Activated naive CD4-positive, alpha-beta T cell treated with anti-CD3 and anti-CD28 coated beads for 36 hours (primary cell): ENCODE measurements at places on chromosomes 6 and 20. TPM values are rescaled to one million over a fixed set of nuclear protein-coding genes. Genes with fewer than 3 reads are reported as not detected.

- no peaks in the 10 kb centered on the region for H3K4me1 ChIP-seq
- DNase-seq, result no peak
- H3K27ac ChIP-seq, result no peak overlapping the region
- no peak overlapping the region for H3K4me3 ChIP-seq
- H3K27me3 ChIP-seq, result peaks cover 24% of the 10 kb centered on the region
These were observed 11.8 kb upstream of the KCNQ2 start for GRCh38 chr20:63484236-63484635.

GRCh38 chr20:57024849-57025248 lies 241.6 kb downstream of the BMP7 start:
- peaks cover 24% of the 10 kb centered on the region for H3K27me3 ChIP-seq
- no peak overlapping the region for H3K27ac ChIP-seq
- H3K36me3 ChIP-seq, result no peaks in the 10 kb centered on the region
- no peak for DNase-seq
- H3K4me3 ChIP-seq, result no peak overlapping the region

- H3K4me1 ChIP-seq, result peaks cover 45% of the 10 kb centered on the region
- no peak for DNase-seq
- no peak overlapping the region for H3K4me3 ChIP-seq
- H3K36me3 ChIP-seq, result no peaks in the 10 kb centered on the region
- no peaks in the 10 kb centered on the region for H3K27me3 ChIP-seq
These were observed 61.0 kb downstream of the RAB44 start for GRCh38 chr6:36758516-36759147.

- no peak overlapping the region for H3K27ac ChIP-seq
- DNase-seq, result no peak
These were observed 2.9 kb downstream of the ADA start for GRCh38 chr20:44648579-44648978.

GRCh38 chr6:47716207-47716606 lies 17.8 kb downstream of the ADGRF4 start:
- H3K4me1 ChIP-seq, result peaks cover 28% of the 10 kb centered on the region
- peak overlapping the region; percentile 71 for H3K27ac ChIP-seq
- no peak overlapping the region for H3K4me3 ChIP-seq

GRCh38 chr20:58996226-58996611 lies 10.8 kb downstream of the CTSZ start:
- H3K4me1 ChIP-seq, result peaks cover 3% of the 10 kb centered on the region
- no peaks in the 10 kb centered on the region for H3K27me3 ChIP-seq
- peaks cover 40% of the 10 kb centered on the region for H3K36me3 ChIP-seq
- H3K27ac ChIP-seq, result no peak overlapping the region
- H3K4me3 ChIP-seq, result no peak overlapping the region

GRCh38 chr6:43673444-43674084 lies 14.0 kb downstream of the MRPS18A start:
- H3K36me3 ChIP-seq, result peaks cover 6% of the 10 kb centered on the region
- H3K27me3 ChIP-seq, result no peaks in the 10 kb centered on the region
- H3K4me1 ChIP-seq, result peaks cover 4% of the 10 kb centered on the region
- no peak overlapping the region for H3K4me3 ChIP-seq

DNA sequence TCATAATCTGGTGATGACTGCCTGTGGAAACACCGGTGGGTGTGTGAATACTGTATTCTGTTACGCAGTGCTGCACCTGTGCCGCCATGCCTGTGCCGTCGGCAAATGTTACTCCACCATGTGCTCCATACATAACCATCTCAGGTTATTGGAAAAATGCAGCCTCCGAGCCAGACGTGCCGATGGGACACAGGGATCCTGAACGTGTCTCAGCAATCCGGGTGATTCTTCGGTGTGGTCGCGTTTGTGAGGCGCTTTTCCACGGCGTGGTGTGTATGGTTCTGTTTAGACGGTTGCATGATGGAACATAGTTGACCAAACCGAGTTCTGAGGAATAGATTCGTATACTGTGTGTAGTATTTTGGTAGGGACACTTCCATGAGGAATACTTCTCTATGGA lies 130.3 kb downstream of the SMOC2 start:
- DNase-seq, result no peak
- no peaks in the 10 kb centered on the region for H3K36me3 ChIP-seq
- no peak overlapping the region for H3K4me3 ChIP-seq
- H3K27me3 ChIP-seq, result no peaks in the 10 kb centered on the region
- H3K27ac ChIP-seq, result no peak overlapping the region
- H3K4me1 ChIP-seq, result no peaks in the 10 kb centered on the region

DNA sequence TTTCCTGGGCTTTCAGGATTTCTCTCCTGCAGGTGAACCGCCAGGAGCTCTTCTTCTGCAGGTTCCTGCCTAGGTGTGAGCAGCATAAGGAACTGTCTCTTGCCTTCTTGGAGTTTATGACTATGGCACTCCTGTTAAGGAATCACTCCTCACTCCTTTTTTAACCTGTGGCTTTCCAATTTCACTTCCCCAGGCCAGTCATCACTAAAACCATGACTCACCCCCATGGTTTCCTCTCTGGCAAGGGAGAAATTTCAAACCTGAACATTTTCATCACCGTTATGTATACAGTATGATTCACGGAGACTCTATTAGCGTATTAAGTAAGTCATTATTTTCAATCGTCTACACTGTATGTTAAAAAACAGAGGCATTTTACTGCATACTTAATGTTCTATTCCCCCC lies 78.2 kb upstream of the ARID1B start:
- H3K27me3 ChIP-seq, result peaks cover 5% of the 10 kb centered on the region
- no peak overlapping the region for H3K4me3 ChIP-seq
- DNase-seq, result peak; percentile 23
- no peak overlapping the region for H3K27ac ChIP-seq

DNA sequence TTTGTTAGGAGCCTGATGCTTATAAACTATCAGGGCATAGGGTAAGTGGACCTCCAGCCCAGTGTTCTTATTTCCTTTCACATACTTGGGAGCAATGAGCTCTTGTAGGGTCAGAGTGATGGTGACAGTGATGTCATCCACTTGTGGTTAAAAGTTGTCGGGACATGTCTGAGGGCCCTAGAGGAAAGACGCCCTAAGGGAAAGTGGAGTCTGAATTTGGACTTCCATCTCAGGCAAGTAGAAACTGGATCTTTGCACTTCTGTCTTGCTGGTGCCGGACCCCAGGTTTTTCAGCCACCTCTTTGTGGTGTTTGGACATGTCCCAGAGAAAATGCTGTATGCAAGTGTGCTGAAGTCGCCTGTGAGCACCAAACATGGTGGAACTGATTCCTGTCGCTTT lies 900.5 kb downstream of the C6orf118 start:
- H3K27ac ChIP-seq, result no peak overlapping the region
- H3K27me3 ChIP-seq, result peaks cover 4% of the 10 kb centered on the region
- no peak for DNase-seq
- H3K4me3 ChIP-seq, result no peak overlapping the region

DNA sequence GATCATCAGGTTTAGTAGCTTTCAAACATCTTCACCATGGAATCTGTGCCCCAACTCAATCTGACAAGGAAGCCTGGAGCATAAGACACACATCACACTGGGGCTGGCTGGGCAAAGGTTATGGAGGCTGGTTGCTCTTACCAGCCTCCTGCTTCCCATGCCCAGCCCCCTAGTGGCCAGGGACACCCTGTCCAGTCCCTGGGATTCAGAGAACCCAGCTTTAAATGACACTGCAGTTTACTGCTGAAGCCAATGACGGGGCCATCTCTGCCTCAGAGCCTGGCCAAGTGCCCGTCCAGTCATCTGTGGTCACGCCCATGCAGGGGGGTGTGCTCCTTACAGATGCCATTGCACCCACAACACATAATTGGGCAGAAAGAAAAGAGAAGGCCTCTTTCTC lies 272.9 kb downstream of the SMOC2 start:
- DNase-seq, result no peak
- no peaks in the 10 kb centered on the region for H3K4me1 ChIP-seq
- H3K4me3 ChIP-seq, result no peak overlapping the region
- H3K27me3 ChIP-seq, result peaks cover 10% of the 10 kb centered on the region
- H3K27ac ChIP-seq, result no peak overlapping the region

- H3K27me3 ChIP-seq, result peaks cover 2% of the 10 kb centered on the region
- peaks cover 36% of the 10 kb centered on the region for H3K36me3 ChIP-seq
- peaks cover 41% of the 10 kb centered on the region for H3K4me1 ChIP-seq
- peak; percentile 99 for DNase-seq
These were observed at the start of gene BACH2 for GRCh38 chr6:90296341-90297114. Gene BACH2 (minus strand): TSS chr6:90296843. CDS start chr6:90008844, 287,999 bp downstream.

DNA sequence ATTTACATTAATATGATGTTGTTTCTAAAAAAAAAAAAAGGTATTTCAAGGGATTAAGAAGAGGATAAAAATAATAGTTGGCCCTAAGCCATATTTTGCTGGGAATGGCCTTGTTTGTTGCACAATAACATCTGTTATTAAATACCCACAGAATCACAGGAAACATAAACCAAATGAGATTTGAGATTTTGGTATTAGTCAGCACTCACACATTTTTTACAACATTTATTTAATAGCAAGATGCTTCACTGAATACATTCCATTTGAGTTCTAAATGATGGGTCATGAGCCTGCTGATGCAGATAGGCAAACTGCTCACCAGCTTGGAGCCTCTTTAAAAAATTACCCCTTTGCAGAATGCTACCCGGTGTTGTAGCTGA lies 92.9 kb upstream of the ENPP5 start:
- H3K27me3 ChIP-seq, result no peaks in the 10 kb centered on the region
- H3K27ac ChIP-seq, result no peak overlapping the region
- H3K4me1 ChIP-seq, result no peaks in the 10 kb centered on the region
- no peak for DNase-seq
- no peak overlapping the region for H3K4me3 ChIP-seq

DNA sequence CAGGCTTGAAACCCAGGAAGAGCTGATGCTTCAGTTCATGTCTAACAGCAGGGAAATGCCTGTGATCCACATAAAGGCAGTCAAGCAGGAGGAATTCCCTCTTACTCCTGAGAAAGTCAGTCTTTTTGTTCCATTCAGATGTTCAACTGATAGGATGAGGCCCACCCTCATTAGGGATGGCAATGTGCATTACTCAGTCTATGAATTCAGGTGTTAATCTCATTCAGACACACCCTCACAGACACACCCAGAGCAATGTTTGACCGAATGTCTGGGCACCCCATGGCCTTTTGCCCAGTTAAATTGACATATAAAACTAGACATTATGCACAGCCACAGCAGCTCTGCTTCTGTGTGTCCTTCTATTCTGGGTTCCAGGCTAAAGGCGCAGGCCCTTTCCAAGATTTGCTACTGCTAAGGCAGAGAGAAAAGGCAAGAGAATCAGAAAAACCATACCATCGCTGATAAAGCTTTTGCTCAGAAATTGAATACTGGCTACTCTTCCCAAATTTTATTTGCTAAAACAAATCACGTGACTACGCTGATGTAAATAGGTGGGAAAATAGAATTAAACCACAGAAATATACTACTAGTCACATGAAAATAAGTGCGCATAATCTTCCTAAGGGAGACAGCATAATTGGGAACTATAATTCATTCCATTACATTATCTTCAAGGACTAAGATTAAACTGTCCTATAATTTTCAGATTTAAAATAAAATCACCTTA lies 625.0 kb upstream of the MAN1A1 start:
- H3K4me3 ChIP-seq, result no peak overlapping the region
- H3K36me3 ChIP-seq, result no peaks in the 10 kb centered on the region
- no peak overlapping the region for H3K27ac ChIP-seq

WFDC13 gene
- not detected for total RNA-seq

ADGRB3 gene
- total RNA-seq, result not detected
